GM19239 (cell line): ENCODE measurements at places on chromosomes 3 and 15.

GRCh38 chr3:154074966-154075365 is 46.2 kb upstream of the ARHGEF26 start:
- DNase-seq: no peak

GRCh38 chr3:163785693-163786092 is 1292.6 kb downstream of the SI start:
- no peak for DNase-seq

- DNase-seq: no peak
Measured at GRCh38 chr3:27544372-27544865, 60.2 kb upstream of the SLC4A7 start.

DNA sequence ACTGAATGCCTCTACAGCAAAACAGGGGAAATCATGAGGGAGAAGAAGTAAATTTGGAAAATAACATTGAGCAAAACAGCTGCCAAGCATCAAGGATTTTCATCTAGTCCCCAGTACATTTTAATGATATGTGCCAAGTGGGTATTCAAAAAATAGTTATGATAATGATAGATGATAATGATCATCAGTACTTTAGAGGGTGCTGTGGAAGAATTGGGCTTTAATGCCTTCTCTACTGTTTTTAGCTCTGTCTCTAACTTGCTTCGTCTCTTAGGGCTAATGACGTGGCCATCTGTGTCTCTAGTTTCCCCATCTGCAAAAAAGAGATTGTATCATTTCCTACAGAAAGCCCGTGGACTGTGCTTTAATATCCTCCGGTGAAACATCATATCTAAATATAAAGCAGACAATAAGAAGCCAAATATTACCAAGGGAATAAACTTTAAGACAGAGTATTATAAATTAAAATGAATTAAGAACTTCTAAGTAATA is 10.2 kb upstream of the FSIP1 start:
- no peak for DNase-seq

DNA sequence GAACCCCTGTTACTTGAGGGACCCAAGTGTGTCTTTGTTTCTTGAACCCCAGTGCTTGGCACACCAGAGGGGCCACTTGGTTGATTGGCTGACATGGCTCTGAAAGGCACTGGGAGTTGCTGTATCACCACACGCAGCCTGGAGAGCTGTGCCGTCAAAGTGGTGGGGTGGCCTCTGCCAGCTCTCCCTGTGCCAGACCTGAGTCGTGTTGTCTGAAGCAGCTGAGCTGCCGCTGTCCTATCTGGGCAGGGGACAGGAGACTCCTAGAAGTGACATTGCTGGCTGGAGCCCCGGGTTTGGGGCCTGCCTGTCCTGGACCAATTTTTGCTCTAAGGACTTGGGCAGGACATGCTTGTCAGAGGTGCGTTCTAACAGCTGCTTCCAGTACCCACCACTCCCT is 5.5 kb upstream of the SNX22 start:
- no peak for DNase-seq

DNA sequence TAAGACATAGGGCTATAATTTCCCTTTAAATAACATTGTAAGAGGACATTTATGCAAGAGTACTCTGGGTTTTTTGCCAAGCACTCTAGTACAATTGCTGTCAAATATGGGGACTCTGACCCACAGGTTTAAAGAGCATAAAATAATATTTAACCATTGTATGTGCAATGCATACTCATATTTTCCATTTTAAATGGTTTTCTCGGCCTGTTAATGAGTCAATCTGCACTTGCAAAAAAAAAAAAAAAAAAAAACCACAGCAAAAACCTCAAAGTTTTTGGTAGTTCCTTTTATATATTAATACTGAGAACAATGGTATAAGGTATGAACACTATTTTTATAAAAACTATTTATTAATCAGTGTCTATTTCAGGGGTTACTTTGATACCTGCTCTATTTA is 304.0 kb upstream of the CBLB start:
- DNase-seq: no peak

DNA sequence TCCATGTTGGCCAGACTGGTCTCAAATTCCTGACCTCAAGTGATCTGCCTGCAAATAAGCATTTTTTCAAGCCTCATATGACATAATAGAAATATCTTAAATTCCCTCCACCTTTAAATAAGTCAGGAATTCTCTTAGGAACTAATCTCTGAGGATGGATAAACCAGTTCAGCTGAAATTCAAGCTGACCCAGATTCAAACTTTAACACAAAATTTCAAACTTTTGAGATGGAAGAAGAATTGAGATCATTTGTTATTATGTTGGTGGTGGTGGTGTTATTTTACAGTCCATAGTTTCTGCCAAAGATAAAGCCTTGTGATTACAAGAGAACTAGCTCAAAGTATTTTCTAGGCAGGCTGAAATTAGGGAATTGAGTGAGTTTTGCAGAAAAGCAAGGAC is 85.5 kb downstream of the SSR3 start:
- no peak for DNase-seq

DNA sequence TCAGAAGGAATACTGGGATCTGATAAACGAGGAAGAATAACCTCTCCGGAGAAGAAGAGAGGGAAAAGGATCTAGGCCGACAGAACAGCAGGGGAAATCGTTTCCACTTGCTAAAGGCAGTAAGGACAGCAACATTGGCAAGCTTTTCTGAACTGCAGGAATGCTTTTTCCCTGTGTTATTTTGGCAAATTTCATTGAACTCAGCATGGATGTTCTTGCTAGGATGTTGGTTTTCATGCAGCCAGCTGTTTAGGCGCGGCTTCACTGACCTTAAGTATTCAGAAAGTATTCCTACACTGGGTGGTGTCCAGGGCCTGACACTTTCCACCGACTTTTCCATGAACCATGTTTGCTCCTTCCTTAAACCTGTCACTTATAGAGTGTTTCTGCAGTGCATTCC is 489.7 kb downstream of the CNTN3 start:
- no peak for DNase-seq

GRCh38 chr15:51319539-51319938 is 18.9 kb downstream of the CYP19A1 start:
- DNase-seq: no peak
